ENCODE measurements at places on chromosomes 7 and 10.

GRCh38 chr10:62073429-62073828 is 171.9 kb downstream of the ARID5B start:
- DNase-seq = no peak

DNA sequence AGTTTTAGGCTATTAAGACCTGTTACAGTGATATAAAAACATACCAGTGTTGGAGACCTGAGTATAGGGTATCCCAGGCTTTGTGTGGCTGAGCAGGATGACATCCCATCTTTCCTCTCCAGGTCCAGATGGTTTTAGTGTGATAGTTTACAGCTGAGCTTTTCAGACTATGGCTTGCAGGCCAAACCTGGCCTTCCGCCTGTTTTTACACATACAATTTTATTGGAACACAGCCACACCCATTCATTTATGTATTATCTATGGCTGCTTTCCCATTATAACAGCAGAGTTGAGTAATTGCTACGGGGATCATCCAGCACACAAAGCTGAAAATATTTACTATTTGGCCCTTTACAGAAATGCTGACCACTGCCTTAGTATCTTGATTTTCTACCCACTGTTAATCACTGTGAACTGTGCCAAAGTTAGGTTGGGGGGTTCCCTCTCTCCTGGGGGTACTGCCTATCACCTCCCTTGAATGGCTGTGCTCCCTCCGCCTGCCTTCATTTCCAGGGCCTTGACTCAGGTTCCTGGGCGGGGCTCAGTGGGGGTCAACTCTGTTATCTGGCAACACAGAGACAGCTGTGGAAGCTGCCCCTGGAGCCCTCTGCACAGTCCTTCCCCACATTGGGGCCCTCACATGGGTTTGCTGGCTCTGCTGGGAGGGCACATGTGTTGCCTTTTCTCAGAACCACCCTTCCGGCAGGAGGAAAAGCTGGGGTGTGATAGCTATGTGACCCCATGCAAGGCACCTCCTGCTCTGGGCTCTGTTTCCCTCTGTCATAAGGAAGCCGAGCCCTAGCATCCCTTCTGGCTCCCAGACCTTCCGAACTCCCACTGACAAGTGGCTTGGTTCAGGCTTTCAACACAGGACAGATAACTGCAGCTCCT is 40.3 kb upstream of the SH2D4B start:
- peak; percentile 48 for DNase-seq

DNA sequence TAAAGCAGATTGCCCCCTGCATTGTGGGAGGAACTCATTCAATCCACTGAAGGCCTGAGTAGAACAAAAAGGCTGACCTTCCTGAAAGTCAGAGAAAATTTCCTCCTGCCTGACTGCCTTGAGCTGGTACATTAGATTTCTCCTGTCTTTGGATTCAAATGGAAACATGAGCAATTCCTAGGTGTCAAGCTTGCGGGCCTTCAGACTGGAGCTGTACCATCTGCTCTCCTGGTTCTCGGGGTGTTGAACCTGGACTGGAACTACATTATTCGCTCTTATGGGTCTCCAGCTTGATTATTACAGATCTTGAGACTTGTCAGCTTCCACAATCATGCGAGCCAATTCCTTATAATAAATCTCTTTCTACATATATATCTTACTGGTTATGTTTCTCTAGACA is 173.6 kb upstream of the STEAP4 start:
- DNase-seq = no peak

DNA sequence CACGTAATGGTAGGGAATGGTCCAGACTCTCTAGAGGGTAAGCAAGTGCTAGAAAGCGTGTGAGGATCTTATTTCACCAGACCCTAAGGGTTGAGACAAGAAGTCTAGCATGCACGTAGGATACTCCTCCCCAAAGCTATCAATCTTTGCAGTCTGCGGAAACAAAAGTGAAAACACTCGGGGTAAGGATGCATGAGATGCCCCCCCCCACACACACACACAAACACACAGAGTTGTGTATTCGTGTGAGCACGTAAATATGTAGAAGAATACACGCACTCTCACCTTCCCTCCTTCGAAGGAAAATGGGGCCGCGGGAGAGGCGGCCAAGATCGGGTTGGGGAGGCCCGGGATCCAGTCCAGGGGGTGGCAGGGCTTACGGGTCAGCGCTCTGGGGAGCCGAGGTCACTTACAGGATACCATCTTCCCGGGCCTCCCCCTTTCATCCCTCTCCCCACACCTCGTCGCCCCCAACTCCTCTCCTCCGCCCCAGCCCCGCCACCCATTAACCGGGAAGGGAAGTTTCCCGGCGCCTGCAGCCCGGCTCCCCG is 455 bp downstream of the CUL2 start:
- peak; percentile 20 for DNase-seq

GRCh38 chr7:129612112-129613015 is 844 bp downstream of the NRF1 start:
- peak; percentile 42 for DNase-seq

- DNase-seq = no peak
Measured at GRCh38 chr10:113732966-113733365, 18.5 kb upstream of the PLEKHS1 start.

DNA sequence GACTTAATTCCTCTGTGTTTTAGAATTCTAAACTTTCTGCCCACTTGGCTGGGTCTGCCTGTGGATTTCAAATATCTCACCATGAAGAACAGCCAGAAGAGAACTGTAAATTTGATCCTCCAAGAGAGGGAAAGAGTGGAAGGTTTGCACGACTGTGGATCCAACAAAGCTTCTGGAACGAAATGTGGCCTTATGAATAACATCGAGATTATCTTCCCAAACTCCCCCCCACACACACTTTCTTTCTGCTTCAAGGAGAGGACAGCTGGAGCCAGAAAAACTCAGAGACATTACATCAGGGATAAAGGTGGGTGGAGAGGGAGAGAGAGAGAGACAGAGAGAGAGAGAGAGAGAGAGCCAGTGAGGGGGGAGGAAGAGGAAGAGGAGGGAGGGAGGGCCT is 570.1 kb upstream of the MGMT start:
- DNase-seq = no peak

DNA sequence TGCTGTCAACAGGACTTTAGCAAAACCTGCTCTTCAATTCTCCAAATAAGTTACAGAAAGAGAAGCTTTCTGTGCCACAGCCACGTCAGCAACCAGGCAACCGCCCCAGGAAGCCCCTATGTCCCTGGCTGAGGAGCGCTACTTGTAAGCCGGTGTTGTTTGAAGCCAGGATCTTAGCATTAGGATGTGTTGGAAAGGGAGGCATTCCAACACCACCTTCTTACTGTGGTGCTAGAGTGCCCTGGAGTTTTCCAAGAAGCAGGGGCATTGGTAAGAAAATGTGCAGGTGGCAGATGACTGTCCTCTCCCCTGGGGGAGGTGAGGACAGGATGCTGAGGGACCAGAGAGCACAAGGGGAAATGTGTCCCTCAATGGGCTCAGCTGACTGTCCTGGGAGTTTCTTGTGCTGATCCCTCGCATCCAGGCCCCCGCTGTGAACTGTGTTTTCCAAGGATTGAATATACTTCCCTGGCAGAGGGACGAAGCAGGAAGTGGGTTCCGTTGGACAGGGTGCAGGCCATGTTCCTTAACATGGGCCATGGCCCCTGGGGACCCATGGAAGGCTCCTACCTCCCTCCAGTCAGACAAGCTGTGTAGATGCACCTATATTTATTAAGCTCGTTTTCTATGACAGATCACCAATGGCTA is 139.6 kb upstream of the GDF10 start:
- no peak for DNase-seq

- no peak for DNase-seq
Measured at GRCh38 chr7:84462259-84462658, 267.7 kb upstream of the SEMA3A start.

- DNase-seq = peak; percentile 80
Measured at GRCh38 chr7:135098391-135098790, 49.5 kb upstream of the TMEM140 start.

- DNase-seq = no peak
Measured at GRCh38 chr10:112826018-112826697, 123.9 kb upstream of the TCF7L2 start.

DNA sequence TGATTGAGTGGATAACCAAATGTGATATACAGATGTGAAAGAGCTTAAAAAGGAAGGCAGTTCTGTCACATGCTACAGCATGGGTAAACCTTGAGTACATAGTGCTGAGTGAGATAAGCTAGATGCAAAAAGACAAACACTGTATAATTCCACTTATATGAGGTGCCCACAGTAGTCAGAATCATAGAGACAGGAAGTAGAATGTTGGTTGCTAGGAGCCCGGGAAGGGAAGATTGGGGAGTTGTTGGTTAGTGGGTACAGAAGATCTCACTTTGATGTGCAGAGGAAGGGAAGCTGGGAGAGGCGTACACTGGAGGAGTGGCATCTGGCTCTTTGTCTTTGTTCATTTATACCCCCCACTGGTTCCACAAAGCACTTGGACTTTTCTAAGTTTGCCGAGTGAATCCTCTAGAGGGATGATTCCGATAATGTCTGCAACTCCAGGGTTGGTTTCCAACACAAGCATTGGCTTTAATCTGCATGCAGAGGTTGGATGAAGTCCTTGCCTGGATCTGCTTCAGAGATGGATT is 39.5 kb downstream of the TSPAN14 start:
- DNase-seq = no peak

- DNase-seq = no peak
Measured at GRCh38 chr7:36236073-36236472, 83.0 kb downstream of the EEPD1 start.

- DNase-seq = no peak
Measured at GRCh38 chr10:5504146-5505072, 5.0 kb upstream of the CALML5 start.

- DNase-seq = no peak
Measured at GRCh38 chr10:115566867-115567266, 473.7 kb downstream of the ATRNL1 start.

DNA sequence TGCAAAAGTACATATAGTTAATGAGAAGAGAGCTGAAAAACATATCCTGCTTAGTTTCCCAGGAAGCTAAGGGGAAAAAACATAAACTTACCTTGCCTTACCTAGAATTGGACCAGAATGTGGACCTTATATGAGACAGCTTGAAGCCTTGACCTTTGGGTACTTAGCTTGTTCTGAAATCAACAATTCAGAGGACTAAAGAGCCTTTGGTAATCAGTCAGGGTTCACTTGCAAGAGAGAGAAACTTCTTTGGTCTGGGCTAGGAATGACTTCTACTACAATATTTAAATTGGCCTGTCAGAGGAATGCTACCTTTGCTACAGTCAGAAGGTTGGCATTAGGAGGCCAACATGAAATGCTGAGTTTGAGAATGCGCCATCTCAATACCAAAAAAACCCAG is 24.9 kb downstream of the SAMD8 start:
- DNase-seq = no peak

GRCh38 chr7:91330191-91330808 is 66.1 kb downstream of the FZD1 start:
- no peak for DNase-seq

DNA sequence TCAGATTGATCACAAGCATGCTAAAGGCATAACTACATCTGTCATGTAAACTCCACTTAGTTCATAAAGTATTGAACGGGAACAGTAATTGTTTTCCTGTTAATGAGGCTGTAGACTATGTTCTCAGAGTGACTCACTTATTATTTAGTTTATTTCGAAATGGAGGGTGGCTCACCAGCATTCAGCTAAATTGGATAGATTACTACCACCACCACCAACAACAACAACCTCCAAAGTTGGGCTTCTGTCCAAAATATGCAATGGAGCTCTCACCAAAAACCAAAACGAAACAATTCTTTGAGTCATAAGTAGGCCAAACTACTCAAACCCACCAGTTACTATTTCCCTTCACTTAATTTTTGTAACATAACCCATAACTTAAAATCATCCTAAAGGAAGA is 127.9 kb upstream of the NRBF2 start:
- DNase-seq = no peak

All from kidney capillary endothelial cell (primary cell).